Urinary bladder (tissue), 4 donors: ENCODE measurements at places on chromosomes 5 and 9. TPM values are rescaled to one million over a fixed set of nuclear protein-coding genes. Genes with fewer than 3 reads are reported as not detected.

C9orf50 gene
- total RNA-seq = not detected

CDKN2AIPNL gene
- 24.5 TPM for total RNA-seq

KLF4 gene
- 39.6 TPM for total RNA-seq

OR13C8 gene
- total RNA-seq = not detected

GRCh38 chr5:32777733-32778132, 66.6 kb downstream of the NPR3 start:
- DNase-seq = no peak

GRCh38 chr5:32277798-32278197, 34.9 kb downstream of the MTMR12 start:
- no peak for DNase-seq

GRCh38 chr5:172584638-172585037, 56.4 kb upstream of the NEURL1B start:
- DNase-seq = no peak

- no peak for DNase-seq
These were observed 94.4 kb upstream of the ITGA1 start for GRCh38 chr5:52693280-52693679.

DNA sequence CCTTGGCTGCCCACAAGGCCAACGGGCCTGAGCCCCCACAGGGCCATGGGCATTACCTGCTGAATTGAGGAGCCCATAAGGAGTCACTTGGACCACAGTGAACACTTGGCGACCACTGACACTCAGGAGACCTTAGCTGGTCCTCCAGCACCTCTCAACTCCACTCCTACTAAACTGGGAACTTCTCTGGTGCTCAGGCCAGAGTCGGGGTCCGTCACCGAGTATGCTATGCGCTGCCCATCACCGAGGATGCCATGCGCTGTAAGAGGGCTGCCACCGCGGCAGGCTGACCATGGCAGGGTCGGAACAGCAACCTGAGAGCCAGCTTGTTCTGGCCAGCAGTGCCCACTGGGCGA, 600 bp upstream of the SQSTM1 start:
- DNase-seq = no peak

DNA sequence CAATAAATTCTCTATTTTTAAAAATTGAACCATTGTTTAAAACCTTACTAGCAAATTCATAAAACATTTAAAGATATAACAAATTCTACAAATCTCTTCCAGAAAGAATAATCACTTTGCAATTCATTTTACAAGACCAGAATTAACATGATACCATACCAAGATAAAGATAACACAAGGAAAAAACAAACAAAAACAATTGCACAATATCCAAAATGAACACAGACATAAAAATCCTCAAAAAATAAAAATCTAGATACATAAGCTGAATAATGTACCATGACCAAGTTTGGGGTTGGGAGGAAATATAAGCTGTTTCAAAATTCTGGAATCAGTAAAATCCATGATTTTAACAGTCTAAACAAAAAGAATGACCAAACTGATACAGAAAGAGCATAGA, 11.1 kb downstream of the CCNG1 start:
- DNase-seq = no peak

DNA sequence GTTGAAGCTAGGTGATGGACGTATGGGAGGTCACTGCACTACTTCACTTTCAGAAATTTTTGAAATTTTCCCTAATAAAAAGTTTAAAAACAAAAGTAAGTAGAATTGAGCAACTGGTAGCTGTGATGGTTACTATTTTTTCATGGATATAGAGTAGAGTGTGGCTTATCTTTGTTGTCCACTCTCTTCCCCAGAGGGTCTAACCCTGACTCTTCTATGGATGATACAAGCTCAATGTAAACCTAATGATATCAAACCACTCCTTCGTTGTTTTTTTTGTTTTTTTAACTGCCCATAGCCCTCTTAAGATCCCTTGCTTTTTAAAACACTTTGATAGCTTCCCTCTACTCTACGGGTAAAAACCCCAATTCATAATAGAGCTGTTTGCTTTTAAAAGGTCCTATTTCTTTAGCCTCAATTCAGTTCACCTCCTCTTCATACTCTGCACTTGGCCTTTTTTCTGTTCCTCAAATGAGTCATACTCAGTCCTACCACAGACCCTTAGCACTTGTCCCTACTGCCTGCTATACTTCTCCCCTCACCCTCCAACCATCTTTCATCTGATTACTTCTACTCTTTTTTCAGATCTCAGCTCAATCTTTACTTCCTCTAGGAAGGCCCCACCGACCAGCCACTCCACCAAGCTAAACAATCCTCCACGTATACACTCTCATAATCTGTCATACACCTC, 2.6 kb downstream of the HDAC3 start:
- no peak for DNase-seq

- DNase-seq = no peak
These were observed 247.8 kb downstream of the PBX3 start for GRCh38 chr9:125995006-125995405.

DNA sequence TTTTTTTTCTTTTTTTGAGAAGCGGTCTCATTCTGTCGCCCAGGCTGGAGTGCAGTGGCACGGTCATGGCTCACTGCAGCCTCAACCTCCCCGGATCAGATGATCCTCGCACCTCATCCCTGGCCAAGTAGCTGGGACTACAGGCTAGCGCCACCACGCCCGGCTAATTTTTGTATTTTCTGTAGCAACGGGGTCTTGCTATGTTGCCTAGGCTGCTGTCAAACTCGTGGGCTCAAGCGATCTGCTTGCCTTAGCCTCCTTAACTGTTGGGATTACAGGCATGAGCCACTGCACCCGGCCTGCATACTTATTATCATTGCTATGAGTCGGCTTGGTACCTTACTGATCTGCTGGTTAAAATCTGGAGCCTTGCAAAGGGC, 790 bp upstream of the IARS1 start:
- no peak for DNase-seq

DNA sequence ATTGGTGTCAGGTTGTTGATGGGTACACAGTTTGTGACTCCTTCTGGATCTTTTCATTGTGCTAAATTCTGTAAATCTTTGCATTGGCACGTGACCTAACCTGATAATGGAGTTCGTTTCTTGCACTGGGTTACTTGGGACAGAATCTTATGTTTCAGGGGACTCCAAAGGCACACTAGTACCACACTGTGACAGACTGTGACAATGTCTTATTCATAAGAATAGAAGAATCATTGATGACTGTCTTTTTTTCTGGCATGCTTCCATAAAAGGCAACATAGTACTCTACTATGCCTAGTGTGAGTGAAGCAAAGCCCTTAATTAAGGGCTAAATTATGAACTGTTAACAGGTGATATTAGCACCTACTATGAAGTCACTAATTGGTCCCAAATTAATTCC, 35.4 kb upstream of the RICTOR start:
- DNase-seq = no peak
